Breast epithelium (tissue), 4 donors: ENCODE measurements at places on chromosomes 3 and 15. TPM values are rescaled to one million over a fixed set of nuclear protein-coding genes. Genes with fewer than 3 reads are reported as not detected.

DNA sequence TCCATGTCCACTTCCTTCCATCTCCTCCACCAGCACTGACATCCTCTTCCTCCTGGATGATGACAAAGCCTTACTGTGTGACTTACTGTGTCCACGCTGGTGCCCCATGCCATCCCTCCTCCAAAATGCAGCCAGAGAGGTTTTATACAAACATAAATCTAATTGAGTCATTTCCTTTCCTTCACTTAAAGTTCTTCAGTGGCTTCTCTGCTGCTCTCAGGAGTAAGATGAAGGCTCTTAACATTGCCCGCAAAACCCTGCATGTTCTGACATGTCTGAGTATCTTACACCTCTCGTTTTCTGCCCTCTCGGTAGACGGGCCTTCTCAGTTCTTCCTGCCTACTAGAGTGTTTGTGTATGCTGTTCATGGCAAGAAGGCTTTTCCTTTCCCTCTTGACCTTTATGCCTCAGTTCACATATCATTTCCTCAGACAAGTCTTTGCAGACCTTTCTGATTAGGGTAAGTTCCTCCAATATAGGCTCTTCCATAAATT is 175.5 kb downstream of the CFAP20DC start:
- no peak for DNase-seq
- no peak overlapping the region for H3K4me3 ChIP-seq

DNA sequence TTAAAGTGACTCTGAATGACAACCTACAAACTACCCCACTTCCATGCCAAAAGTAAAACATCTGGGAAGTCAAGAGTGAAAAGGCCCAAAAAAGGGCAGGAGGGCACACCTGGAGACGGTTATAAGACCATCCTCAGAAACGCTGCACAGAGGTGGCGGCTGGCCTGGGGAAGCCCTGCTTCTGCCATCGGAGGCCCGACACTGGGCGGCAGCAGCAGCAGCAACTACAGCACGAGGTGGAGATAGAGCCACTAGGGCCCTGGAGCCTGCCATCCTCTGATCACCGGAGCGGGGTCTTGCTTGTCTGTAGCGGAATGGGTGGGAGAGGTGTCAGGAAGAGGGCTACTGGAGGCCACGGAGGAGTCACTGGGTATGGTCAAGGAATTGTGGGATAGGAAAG is 283.3 kb downstream of the ADAMTS17 start:
- H3K36me3 ChIP-seq = no peaks in the 10 kb centered on the region
- H3K4me3 ChIP-seq = no peak overlapping the region
- H3K27me3 ChIP-seq = no peaks in the 10 kb centered on the region
- DNase-seq = no peak

GRCh38 chr15:68442041-68442440 is 10.1 kb upstream of the ITGA11 start:
- no peaks in the 10 kb centered on the region for H3K4me1 ChIP-seq
- no peaks in the 10 kb centered on the region for H3K36me3 ChIP-seq
- no peak overlapping the region for H3K27ac ChIP-seq

- no peak for DNase-seq
- no peaks in the 10 kb centered on the region for H3K36me3 ChIP-seq
- no peaks in the 10 kb centered on the region for H3K27me3 ChIP-seq
- no peak overlapping the region for H3K27ac ChIP-seq
- H3K4me1 ChIP-seq = no peaks in the 10 kb centered on the region
These were observed 44.0 kb downstream of the OTOL1 start for GRCh38 chr3:161540594-161540993.

- no peak overlapping the region for H3K27ac ChIP-seq
- H3K4me1 ChIP-seq = no peaks in the 10 kb centered on the region
- H3K4me3 ChIP-seq = no peak overlapping the region
- H3K27me3 ChIP-seq = no peaks in the 10 kb centered on the region
These were observed 24.4 kb downstream of the THRB start for GRCh38 chr3:24470277-24470676.

GRCh38 chr15:63970621-63971426 is 75.5 kb downstream of the DAPK2 start:
- H3K4me3 ChIP-seq = no peak overlapping the region
- no peaks in the 10 kb centered on the region for H3K4me1 ChIP-seq
- H3K27ac ChIP-seq = peak overlapping the region; percentile 77
- no peaks in the 10 kb centered on the region for H3K36me3 ChIP-seq

DNA sequence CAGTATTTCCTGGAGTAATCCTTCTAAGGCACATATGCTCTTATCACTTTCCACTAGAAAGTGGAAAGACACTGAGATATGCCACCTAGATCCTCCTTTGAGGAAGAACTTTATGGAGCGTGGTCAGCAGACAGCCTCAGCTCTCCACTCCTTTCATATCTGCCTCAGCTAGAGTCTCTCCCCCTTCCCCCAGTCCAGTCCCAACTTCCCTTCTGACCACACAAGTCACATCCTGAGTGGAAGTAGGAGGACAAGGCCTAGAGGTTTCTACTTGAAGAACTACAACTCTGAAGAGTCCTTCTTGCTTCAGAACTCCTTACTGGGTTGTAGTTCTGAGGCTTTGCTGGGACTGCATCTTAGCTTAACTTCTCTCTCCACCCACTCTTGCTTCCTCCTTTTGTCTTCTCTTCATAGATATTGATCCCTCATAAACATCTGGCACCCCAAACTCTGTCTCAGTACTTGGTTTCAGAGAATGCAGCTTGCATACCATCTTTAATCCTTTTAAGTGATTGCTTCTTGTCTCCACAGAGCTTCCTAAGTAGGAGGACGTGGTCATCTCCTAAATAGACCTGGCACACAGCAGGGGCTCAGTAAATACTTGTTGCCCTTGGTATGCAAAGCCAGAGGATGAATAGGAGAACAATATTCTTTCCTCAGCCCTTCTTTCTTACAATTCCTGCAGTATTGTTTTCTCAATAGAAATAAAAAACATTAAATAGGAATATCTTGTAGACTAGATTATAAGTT is 109.6 kb downstream of the OXSM start:
- no peak overlapping the region for H3K27ac ChIP-seq
- H3K27me3 ChIP-seq = no peaks in the 10 kb centered on the region
- no peaks in the 10 kb centered on the region for H3K36me3 ChIP-seq
- no peak overlapping the region for H3K4me3 ChIP-seq

- H3K36me3 ChIP-seq = no peaks in the 10 kb centered on the region
- no peaks in the 10 kb centered on the region for H3K27me3 ChIP-seq
- no peak overlapping the region for H3K27ac ChIP-seq
- H3K4me1 ChIP-seq = no peaks in the 10 kb centered on the region
- DNase-seq = no peak
- H3K4me3 ChIP-seq = no peak overlapping the region
These were observed 228.9 kb downstream of the SNRPN start for GRCh38 chr15:25183581-25184251.

DNA sequence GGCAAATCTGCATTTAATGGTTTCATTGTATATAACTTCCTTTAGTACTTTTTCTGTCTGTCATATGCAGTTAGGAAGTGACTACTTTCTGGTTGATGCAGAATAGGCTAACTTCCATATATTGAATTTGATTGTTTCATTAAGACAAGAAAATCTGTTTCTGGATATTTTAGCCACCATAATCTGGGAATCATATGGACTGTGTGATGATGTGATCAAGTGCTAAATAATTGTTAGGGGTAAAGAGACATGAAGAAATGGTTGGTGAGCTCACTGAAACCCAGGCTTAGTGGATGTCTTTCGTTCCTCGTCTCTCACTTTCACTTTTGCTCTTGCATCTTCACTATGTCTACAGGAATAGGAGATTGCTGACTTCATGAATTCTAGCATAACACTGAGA is 3.5 kb upstream of the MNS1 start:
- DNase-seq = no peak
- no peak overlapping the region for H3K27ac ChIP-seq
- no peaks in the 10 kb centered on the region for H3K36me3 ChIP-seq
- H3K27me3 ChIP-seq = no peaks in the 10 kb centered on the region

DNA sequence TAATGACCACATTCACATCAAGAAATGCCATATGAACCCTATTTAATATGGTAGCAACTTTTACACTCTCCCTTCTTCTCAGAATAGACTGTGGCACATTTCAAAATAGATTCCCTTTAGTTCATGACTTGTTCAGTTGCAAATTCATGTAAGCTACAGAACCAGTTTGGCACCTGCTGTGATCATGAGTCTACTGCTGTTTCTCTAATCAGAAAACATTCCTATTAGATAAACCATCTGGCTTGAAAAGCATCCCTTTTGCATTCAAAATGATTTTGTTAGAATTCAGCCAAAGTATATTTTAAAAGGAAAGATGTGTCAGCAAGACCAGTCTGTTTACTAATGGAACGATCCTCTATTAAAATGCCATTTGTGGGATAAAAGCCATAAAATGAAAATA is 304.4 kb downstream of the BCHE start:
- DNase-seq = no peak
- no peak overlapping the region for H3K4me3 ChIP-seq
- H3K27me3 ChIP-seq = no peaks in the 10 kb centered on the region
- no peaks in the 10 kb centered on the region for H3K36me3 ChIP-seq
- no peak overlapping the region for H3K27ac ChIP-seq

- H3K4me1 ChIP-seq = no peaks in the 10 kb centered on the region
- H3K4me3 ChIP-seq = no peak overlapping the region
- no peaks in the 10 kb centered on the region for H3K36me3 ChIP-seq
- no peak overlapping the region for H3K27ac ChIP-seq
- no peaks in the 10 kb centered on the region for H3K27me3 ChIP-seq
- no peak for DNase-seq
These were observed 37.7 kb downstream of the PDIA5 start for GRCh38 chr3:123104550-123104949.

DNA sequence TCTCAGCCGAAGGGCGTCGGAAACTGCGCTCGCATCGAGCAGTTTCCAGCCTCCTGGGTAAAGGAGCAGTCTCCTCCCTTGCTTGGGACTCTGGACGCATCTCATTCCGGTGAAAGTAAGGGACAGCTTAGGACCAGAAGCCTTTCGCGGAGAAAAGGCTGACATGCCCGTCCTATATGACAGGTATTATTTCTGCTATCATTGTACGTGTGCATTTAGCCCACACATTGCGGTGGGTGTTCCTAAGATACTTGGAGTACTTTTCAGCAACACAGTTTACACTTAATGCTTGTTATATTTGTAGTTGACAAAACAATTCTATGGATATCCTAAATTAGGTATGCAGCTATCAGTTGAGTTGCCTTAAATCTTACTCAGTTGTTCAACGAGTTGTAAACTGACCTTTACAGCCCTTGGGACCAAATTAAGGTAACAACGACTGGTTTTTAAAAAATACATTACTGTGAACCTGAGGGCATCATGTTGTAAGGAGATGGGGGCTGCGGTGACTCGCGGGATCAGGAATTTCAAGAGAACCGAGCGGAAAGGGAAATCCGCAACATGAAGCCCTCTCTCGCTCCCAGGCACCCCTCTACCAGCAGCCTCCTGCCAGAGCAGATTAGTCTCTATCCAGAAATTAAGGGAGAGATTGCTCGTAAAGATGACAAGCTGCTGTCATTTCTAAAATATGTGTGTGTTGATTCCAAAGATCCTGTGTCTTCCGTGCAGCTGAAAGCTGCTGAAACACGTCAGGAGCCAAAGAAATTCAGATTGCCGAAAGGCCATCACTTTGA is 632 bp upstream of the COPS2 start:
- peak overlapping the region; percentile 93 for H3K27ac ChIP-seq

DNA sequence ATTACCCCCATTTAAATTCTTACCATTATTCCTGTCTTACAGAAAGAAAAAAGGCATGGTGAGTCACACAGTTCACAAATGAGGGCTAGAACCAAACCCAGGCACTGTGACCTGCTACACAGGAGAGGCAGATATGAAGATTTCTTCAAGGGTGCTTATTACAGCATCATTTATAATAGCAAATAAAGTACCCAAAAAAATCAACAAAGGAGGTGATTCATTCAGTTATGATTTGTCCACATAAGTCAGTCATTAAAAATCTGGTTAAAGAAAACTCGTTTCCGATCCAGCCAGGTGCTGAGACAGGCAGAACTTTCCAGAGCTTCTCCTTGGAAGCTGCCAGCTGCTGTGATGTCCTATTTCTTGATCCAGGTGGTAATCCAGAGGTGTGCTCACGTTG is 7.5 kb upstream of the LOXL1 start:
- H3K4me3 ChIP-seq = no peak overlapping the region
- H3K4me1 ChIP-seq = peaks cover 15% of the 10 kb centered on the region
- DNase-seq = no peak
- H3K36me3 ChIP-seq = no peaks in the 10 kb centered on the region

- no peaks in the 10 kb centered on the region for H3K36me3 ChIP-seq
- no peak overlapping the region for H3K4me3 ChIP-seq
- peak; percentile 64 for DNase-seq
- no peaks in the 10 kb centered on the region for H3K27me3 ChIP-seq
- no peak overlapping the region for H3K27ac ChIP-seq
These were observed 23.2 kb upstream of the TATDN2 start for GRCh38 chr3:10224794-10225665.

DNA sequence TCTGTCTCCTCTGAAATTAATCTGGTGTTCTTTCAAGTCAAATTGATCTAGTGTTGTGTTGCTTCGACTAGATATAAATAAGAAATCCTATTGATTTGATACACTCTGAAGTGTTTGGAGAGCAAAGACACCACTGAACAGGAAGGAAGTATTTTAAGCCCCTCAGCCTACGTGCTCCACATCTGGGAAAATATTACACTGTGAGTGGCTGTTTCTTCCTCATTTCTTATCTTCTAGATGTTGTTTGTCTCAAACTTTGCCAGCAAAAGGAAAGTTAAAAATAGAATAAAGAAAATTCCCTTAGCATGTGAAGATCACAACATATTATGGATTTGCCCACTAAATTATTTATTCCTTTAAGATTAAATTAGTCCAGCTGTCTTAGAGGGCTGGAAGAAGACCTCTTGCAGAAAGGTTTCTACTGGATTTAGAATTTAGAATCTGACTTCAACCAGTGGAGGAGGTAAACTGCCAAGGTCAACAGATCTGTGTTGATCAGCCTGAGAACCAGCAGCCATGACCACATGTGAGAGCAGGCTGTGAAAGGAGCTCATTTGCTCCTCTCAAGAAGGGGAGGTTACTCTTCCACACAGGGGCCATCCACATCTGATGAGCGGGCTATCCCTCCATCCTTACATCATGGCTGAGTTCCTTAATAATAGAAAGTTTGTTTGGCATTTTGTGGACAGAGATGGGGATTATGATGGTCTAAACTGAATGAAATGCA is 46.3 kb upstream of the ACKR4 start:
- no peaks in the 10 kb centered on the region for H3K27me3 ChIP-seq
- no peaks in the 10 kb centered on the region for H3K4me1 ChIP-seq
- no peak overlapping the region for H3K27ac ChIP-seq
- H3K4me3 ChIP-seq = no peak overlapping the region

The CACNA2D2 gene
- total RNA-seq = 2.0 TPM

The BOC gene
- total RNA-seq = 55.1 TPM

The FRG2C gene
- total RNA-seq = 0.33 TPM

The RTP3 gene
- total RNA-seq = not detected

The GOLGA8S gene
- total RNA-seq = under 0.01 TPM

The EXD1 gene
- not detected for total RNA-seq

The RYR3 gene
- total RNA-seq = 1.8 TPM

The HPS3 gene
- total RNA-seq = 27.1 TPM
